ENCODE measurements at places on chromosomes 5 and 9.

GRCh38 chr5:56511326-56511841 is 278.3 kb upstream of the ANKRD55 start:
- DNase-seq, result no peak

GRCh38 chr9:73259086-73259696 is 107.5 kb downstream of the ANXA1 start:
- no peak for DNase-seq

GRCh38 chr5:51651476-51651875 is 268.2 kb downstream of the ISL1 start:
- DNase-seq, result no peak

DNA sequence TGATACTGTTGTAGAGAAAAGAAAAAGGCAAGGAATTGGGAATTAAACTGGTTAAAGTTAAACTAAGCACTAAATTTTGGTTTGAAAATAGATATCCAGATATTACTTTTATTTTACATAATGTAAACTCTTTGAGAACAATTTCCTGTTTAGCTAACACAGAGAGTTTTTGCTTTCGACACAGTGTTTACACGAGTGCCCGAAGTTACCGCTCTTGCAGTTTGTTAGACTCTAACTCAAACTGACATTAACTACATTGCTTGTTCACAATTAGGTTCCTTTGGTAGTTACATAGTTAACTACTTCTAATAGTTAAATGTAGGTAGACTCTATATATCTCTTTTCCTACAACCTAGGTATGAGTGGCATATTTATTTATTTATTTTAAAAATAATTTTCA is 117.1 kb upstream of the CHD1 start:
- no peak for DNase-seq

DNA sequence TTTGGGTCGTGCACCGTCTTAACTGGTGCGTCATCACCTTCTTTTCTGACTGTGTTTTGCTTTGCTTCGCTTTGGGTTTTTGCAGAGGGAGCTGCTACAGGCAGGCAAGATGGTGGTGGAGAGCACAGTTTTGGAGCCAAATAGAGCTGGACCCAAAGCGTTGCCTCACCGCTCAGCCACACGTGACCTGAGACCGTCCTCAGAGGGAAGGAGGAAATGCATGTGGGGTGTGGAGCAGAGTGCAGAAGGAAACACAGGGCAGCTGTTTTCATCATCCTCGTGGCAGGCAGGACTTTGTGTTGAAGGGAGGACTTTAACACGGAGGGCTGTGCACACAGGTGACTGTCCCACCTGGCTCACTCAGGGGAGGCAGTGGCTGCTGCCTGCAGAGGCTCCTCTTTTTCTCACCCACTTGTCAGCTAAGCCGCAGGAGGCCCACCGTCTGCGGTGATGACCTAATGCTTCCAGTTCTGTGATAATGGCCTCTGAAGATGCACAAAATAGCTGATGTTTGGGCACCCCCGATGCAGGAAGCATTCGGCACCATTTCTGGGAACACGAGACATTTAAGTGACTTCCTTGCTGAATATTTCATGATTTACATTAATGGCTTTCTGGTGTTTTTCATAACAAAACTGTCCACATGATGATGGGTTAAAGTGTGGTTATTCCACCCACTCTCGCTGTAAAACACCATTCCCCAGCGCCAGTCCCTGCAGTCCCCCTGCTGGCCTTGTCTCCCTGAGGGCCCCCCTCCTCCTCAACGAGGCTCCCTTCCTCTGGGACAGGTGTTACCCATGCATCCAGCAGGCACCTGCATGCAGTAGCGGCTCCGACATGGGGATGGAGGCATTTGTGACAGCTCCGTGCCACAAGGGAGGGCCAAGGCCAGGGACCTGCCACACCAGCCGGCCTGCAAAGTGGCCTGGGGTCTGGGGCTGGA is 12.4 kb upstream of the UBAC1 start:
- DNase-seq, result no peak

DNA sequence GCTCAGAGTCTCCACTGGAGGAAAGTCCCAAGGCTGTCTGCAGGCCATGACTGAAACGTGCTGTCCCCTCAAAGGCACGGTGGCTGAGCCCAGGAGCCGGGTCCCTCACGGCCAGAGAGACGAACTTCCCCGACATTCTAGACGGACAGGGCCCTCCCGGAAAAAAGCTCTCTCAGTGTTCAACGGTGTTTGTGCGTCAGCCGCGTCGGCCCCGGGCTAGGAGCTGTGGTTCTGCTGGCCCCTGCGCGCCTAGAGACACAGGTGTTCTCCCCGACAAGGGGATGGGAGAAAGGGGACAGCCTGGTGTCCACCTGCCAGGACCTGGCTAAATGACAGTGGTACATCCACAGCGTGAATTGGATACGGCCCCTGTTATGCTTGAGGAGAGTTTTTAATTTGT is 5.8 kb upstream of the GPSM1 start:
- DNase-seq, result no peak

- DNase-seq, result no peak
Measured at GRCh38 chr5:3142261-3143027, 391.0 kb upstream of the IRX2 start.

- DNase-seq, result no peak
Measured at GRCh38 chr9:33019797-33020196, 5.3 kb upstream of the DNAJA1 start.

GRCh38 chr5:20276061-20276958 is 288.3 kb upstream of the CDH18 start:
- no peak for DNase-seq

- no peak for DNase-seq
Measured at GRCh38 chr9:135692410-135692809, 6.9 kb downstream of the SOHLH1 start.

- no peak for DNase-seq
Measured at GRCh38 chr5:96052374-96052773, 90.7 kb upstream of the ELL2 start.

GRCh38 chr5:179554981-179555380 is 4.6 kb downstream of the RUFY1 start:
- DNase-seq, result no peak

- DNase-seq, result no peak
Measured at GRCh38 chr5:79186021-79186420, 49.9 kb upstream of the JMY start.

DNA sequence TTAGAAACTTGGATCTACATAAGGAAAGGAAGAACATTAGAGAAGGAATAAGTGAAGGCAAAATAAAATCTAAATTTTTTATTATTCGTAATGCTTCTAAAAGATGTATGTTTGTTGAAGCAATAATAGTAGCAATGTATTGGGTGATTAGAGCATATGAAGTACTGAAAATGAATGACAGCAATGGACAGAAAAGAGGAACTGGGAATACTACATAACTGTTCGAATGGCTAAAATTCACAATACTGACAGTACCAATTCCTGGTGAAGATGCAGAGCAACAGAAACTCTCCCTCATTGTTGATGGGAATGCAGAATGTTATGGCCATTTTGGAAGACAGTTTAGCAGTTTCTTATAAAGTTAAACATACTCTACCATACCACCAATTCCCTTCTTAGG is 177.3 kb upstream of the SPEF2 start:
- no peak for DNase-seq

DNA sequence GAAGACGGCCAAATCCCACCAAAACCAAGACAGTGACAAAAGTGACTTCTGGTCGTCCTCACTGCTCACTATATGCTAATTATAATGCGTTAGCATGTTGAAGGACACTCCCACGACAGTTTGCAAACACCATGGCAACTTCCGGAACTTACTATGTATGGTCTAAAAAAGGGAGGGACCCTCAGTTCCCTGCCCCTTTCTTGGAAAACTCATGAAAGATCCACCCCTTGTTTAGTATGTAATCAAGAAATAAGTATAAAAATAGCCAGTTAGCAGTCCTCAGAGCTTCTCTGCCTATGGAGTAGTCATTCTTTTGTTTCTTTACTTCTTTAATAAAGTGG is 9.5 kb downstream of the FCN2 start:
- no peak for DNase-seq

- DNase-seq, result no peak
Measured at GRCh38 chr9:98504298-98505282, 204.1 kb downstream of the GABBR2 start.

DNA sequence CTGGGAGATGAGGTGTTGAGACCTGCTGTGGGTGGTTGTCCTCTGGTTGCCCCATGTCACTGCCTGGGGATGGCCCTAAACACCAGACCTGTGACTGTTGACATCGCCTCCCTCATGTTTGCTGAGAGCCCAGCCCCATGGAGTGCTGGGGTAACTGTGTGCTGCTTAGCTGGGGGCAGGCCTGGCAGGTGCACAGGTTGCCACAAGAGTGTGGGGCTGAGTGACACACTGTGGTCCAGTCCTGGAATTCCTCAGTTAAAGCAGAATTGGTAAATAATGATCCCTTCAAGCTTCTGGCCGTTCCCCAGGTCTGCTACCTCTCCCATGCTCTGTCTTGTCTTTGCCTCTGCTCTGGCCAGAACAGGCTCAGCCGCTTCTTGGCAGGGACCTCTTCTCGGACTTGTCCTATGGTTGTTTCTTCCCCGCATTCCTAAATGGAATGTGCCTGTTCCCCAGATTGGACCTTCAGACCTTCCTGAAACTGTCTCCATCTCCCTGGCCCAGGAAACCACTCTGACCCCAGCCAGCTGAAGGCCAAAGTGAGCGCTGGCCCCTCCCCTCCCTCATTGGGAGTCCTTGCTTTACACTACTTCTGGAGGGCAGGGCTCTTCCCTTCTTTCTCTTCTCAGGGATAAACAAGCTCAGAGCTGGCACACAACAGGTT is 61.2 kb upstream of the PITX1 start:
- DNase-seq, result no peak

DNA sequence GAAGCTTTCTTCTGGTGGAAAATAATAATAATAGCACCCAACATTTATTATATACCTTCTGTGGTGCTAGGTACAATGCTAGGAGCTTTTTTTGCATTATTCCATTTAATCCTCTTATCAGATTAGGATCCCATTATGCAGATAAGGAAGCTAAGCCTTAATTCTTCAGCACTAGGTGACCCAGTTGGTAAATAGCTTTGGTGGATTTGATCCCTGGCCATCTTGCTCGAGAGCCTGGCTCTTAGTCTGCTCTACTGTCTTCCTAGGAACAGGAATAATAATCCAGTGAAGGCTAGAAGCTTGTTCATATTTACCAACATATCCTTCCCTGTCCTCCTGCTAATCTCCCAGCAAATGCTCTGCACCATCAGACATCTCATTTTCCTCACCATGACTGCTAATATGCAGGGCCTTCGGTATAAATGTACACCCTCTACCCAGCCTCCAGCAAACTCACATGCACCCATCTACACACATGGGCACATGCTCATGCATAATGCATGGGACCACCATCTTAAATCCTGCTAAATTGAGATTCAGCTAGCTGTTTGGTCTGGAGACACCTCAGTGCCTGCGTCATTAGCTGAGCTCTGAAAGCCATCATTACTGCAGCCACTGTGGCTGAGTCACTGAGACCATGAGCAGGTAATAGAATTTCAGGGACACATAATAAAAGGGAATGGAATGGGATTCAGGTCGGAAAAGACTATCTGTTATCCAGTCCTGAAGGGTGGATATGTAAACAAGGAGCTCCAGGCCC is 87.5 kb downstream of the TRIM32 start:
- DNase-seq, result no peak

GRCh38 chr9:81076131-81076530 is 613.2 kb downstream of the TLE1 start:
- DNase-seq, result no peak

DNA sequence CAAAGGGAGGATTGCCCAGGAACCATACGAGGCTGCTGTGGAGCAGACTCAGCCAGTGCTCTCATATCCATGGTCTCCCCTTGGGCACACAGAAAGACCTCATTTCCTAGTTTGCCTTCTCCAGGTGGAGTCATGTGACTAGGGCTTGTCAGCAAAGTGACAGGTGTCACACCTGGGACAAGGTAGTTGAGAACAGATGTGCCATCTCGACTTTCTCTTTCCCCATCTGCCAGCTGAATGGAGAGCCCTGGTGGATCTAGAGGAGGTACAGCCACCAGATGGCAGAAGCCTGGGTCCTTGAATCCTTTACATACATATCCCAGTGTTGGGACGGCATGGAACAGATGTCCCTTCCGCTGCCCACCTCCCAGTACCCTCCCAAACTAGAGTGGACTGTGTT is 42.9 kb upstream of the ALDOB start:
- no peak for DNase-seq

DNA sequence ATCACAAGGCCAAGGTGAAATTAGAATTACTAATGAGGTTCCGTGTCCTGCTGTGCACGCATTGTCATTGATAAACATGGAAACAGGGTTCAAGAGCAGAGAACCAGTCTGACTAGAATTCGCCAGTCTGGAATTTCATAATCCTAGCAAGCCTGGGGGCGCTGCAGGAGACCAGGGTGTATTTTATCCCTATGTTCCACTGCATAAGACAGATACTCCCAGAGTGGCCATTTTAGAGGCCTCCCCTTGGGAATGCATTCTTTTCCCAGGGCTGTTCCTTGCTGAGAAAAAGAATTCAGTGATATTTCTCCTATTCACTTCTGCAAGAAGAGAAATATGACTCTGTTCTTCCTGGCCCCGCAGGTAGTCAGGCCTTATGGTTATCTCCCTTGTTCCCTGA is 1387.7 kb downstream of the MAT2B start:
- DNase-seq, result no peak

GRCh38 chr5:174790906-174791305 is 66.5 kb downstream of the MSX2 start:
- DNase-seq, result no peak

DNA sequence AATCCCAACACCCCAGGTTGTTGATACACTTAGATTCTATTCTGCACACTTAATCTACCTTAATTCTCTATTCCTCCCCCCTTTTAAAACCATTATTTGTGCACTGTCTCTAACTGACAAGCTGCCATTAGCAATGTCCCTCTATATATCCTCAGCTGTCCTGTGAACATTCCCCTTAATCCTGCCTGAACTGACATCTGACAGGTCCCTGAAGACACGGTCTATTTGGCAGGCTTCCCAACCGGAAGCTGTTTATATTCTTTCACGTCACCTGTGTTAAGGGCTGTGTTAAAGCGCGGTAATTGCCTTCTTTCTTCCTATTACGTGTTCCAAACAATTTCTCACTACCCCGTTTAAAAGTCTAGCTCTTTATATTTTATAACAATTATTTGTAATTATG is 277.3 kb downstream of the CDH9 start:
- no peak for DNase-seq

GRCh38 chr5:163444526-163444925 is 7.1 kb downstream of the CCNG1 start:
- no peak for DNase-seq

DNA sequence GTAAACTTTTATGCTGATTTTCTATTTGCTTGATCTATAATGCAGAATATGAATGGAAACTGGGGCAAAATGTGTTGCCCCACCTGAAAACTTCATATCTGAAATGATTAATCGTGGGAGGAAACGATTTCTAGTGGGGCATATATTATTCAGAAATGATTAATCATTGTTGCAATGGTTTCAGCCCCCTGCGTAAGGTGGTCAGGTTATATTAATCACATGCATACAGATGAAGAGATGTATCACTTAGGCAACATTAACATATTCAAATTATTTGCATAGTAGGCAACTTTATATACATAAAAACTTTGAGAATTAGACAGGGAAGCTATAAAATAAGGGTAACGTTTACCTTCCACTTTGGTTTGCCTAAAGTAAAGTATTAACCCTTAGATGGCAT is 49.8 kb downstream of the LSM11 start:
- DNase-seq, result no peak
